ENCODE measurements at places on chromosomes 12 and 14.

GRCh38 chr14:99947695-99948094, 117.5 kb upstream of the EVL start:
- H3K4me1 ChIP-seq, result peaks cover 18% of the 10 kb centered on the region
- H3K4me3 ChIP-seq, result no peak overlapping the region
- H3K36me3 ChIP-seq, result peaks cover 8% of the 10 kb centered on the region
- DNase-seq, result no peak

DNA sequence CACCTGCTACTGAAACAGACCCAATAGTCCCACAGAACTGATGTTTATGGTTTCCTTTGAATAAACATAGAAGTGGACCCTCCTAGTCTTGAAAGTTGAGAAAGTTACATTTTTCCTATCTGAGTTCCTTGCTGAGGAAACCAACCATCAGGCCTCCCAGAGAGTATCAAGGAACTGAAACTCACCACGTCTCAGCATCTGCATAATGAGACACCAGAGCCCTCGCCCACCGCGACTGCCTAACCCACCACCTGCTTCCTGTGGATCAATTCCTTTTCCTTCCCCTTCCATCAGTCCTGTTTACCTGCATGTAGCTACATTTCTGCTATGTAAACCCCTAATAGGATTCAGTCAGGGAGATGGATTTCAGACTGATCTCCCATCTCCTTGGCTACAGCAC, 443.2 kb upstream of the TMEM132C start:
- H3K4me1 ChIP-seq, result peaks cover 3% of the 10 kb centered on the region
- no peak for DNase-seq
- H3K27me3 ChIP-seq, result no peaks in the 10 kb centered on the region
- H3K36me3 ChIP-seq, result no peaks in the 10 kb centered on the region
- H3K4me3 ChIP-seq, result no peak overlapping the region
- H3K27ac ChIP-seq, result no peak overlapping the region

- peaks cover 2% of the 10 kb centered on the region for H3K36me3 ChIP-seq
- DNase-seq, result no peak
- H3K4me1 ChIP-seq, result peaks cover 1% of the 10 kb centered on the region
- H3K4me3 ChIP-seq, result no peak overlapping the region
- no peaks in the 10 kb centered on the region for H3K27me3 ChIP-seq
Measured at GRCh38 chr14:60151715-60152114, 13.5 kb downstream of the DHRS7 start.

DNA sequence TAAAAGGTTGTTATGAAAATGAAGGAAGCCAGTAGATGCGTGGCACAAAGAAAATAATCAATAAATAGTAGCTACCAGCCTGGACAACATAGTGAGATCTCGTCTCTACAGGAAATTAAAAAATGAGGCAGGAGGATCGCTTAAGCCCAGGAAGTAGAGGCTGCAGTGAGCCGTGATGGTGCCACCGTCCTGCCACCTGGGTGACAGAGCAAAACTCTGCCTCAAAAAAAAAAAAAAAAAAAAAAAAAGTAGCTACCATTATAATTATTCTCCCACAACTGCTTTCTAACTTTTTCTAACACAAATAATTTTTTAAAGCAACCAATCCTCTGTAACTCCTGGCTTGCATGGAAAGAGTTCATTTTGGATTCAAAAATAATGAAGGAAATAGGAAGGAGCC, 133.0 kb downstream of the NDUFA12 start:
- DNase-seq, result no peak
- H3K36me3 ChIP-seq, result no peaks in the 10 kb centered on the region
- H3K4me3 ChIP-seq, result no peak overlapping the region
- peaks cover 36% of the 10 kb centered on the region for H3K27me3 ChIP-seq
- peaks cover 1% of the 10 kb centered on the region for H3K4me1 ChIP-seq

DNA sequence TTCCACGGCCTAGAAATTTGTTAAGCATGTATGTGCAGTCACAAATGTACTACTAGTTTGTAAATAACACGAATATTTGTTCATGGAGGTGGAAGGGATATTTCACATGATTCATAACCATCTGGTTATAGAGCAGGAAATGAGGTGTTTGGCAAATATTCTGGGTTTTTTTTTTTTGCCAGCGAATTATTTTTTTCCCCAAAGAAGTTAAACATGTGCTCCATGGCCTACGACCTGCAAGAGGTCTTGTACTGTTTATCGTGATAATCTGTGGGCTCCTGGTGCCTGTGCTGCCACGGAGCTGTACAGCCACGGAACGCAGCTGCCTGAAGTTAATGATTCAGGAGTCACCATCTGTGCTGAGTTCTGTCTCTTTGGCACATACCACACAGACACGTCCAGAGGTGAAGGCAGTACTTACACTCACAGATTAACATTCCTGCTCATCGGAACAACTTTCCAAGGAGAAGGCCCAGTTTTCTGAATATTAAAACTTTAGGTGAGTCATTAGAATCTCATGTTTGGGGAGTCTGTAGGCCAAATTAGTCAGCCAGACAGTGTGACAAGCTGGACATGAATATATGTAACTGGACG, 156.3 kb downstream of the TMX1 start:
- H3K36me3 ChIP-seq, result no peaks in the 10 kb centered on the region
- no peaks in the 10 kb centered on the region for H3K27me3 ChIP-seq
- no peak overlapping the region for H3K27ac ChIP-seq
- no peak for DNase-seq

DNA sequence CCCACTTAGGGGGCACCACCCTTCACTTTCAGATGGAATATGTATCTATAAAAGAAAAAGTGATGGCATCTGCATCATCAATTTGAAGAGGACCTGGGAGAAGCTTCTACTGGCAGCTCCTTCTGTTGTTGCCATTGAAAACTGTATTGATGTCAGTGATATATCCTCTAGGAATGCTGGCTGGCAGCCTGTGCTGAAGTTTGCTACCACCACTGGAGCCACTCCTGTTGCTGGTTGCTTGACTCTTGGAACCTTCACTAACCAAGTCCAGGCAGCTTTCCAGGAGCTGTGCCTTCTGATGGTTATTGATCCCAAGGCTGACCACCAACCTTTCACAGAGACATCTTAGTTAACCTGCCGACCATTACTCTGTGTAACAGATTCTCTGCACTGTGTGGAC, 44.7 kb downstream of the RIMKLB start:
- H3K27me3 ChIP-seq, result no peaks in the 10 kb centered on the region
- DNase-seq, result no peak
- no peaks in the 10 kb centered on the region for H3K4me1 ChIP-seq
- no peaks in the 10 kb centered on the region for H3K36me3 ChIP-seq
- H3K27ac ChIP-seq, result no peak overlapping the region

GRCh38 chr12:50953047-50953446, 703 bp downstream of the HIGD1C start:
- no peak overlapping the region for H3K27ac ChIP-seq
- no peaks in the 10 kb centered on the region for H3K27me3 ChIP-seq
- no peaks in the 10 kb centered on the region for H3K36me3 ChIP-seq
- no peak overlapping the region for H3K4me3 ChIP-seq

GRCh38 chr14:71021347-71022011, 114.2 kb downstream of the PCNX1 start:
- DNase-seq, result no peak
- H3K4me1 ChIP-seq, result no peaks in the 10 kb centered on the region
- H3K4me3 ChIP-seq, result no peak overlapping the region
- H3K27ac ChIP-seq, result no peak overlapping the region
- H3K36me3 ChIP-seq, result peaks cover 3% of the 10 kb centered on the region
- no peaks in the 10 kb centered on the region for H3K27me3 ChIP-seq

Measured in neuronal stem cell (in vitro differentiated cells).